ENCODE measurements at places on chromosomes 2 and 18.

DNA sequence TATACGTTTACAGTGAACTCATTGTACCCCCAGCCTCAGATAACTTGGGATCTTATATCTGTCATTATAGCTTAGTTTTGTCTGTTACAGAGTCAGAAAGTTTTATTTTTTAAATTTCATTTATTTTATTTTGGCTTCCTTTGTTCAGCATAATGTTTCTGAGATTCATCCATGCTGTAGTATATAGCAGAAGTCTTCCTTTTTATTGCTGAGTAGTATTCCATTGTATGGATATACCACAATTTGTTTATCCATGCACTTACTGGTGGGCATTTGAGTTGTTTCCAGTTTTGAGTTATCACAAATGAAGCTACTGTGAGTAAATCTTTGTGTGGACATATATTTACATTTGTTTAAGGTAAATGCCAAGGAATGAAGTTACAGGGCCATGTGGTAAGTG is 122.3 kb downstream of the ADCYAP1 start:
- no peak for DNase-seq

GRCh38 chr2:201779901-201780673 is 646 bp downstream of the ALS2 start:
- no peak for DNase-seq

DNA sequence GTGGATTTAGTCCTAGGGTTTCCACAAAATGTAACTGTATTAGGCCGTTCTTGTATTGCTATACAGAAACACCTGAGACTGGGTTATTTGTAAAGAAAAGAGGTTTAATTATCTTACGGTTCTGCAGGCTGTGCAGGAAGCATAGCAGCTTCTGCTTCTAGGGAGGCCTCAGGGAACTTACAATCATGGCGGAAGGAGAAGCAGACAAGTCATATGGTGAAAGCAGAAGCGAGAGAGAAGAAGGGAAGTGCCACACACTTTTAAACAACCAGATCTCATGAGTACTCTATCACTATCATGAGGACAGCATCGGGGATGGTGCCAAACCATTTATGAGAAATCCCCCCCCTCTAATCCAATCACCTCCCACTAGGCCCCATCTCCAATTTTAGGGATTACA is 9.5 kb upstream of the CCDC68 start:
- DNase-seq = no peak

- no peak for DNase-seq
Observed at GRCh38 chr18:22914633-22915032, 18.5 kb upstream of the RBBP8 start.

DNA sequence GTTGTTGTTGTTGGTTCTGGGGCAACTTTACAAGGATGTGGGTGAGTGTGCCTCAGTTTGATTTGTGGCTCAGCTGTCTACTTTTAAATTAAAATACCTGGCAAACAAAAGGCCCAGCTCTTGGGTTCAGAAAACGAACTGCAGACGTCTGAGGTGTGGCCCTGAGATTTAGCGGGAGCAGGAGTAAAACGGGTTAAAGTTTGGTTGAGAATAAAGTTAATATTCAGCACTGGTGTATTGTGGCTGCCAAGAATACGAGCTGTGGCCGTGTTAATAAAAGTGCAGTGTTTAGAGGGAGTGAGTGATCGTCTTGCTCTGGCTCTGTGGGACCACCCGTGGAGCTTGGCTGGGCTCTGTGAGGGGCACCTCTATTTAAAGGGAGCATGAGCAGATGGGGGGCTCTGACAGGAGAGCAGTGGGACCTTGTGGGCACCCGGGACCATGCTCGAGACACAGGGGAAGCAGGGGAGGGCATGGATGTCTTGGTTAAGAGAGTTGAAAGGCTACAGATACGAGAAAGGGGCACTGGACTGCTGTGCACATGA is 80.3 kb downstream of the VAPA start:
- DNase-seq = no peak

DNA sequence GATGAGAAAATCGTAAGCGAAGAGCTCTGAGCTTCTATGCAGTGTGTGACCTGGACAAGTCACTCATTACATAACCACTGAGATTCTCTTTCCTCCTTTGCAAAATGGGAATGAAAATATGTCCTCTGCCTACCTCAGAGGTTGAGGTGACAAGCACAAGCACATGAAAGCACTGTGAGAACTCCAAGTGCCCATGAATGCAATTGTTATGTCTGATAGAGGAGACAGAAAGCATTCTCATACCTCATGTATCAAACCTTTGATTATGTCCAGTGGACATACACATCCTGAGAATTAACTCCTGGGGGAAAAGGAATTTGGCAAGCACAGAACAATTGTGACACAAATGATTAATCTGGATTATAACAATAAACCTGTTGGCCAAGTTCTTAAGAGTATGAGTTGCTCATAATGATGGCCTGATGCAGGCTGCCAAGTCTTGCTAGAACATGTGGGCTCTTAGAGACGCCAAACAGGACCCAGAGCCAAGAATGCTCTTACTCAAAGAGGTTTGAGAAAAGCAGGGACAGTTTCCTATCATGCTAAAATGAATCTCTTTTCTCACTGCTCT is 8.5 kb upstream of the RMDN2 start:
- DNase-seq = peak; percentile 96

DNA sequence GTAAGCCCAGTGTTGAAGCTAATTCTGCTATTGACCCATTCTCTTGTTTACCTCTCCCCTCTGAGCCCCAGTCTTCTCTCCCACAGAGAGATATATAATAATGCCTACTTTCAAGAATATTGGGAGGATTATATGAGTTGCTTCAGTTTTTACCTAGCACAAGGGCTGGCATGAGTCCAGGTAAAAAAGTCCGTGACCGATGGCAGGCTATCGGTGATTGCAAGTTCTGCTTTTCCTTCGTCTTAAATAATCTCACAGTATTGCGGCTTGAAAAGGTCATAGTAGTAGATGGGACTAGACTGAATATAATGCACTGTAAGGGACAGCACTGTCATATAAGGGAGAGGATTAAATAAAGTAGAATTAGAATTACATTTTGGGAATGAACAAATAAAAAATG is 77.6 kb downstream of the KIF5C start:
- DNase-seq = no peak

DNA sequence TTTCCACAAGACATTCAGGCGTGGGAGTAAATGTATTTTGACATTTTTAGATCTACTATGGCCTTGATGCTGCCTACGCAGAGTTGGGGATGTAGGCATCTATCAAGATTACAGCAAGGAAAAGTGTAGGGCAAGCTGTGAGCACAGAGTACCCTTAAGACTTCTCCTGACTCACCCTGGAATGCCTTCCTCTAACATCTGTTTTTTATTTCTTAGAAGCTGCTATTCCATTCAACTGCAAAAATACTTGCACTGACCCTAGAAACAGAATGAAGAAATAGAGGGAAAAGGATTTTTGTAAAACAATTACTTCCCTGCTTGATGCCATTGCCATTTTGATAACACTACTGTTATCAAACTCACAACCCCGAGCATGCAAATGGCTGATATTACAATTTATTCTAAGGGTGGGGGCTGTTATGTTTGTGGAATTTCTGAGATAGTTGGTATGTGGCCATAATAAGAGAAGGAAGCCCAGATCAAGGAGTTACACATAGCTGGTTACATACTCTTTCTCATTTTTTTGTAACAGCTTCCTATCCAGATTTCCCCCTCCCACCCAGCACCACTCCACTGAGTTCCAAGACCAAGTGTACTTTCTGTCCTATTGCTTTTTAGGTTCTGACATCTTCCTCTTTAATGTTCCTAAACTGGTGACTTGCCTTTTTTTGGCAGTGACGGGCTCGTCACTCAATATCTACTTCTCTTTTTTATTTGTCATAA is 6.0 kb upstream of the ROCK1 start:
- peak; percentile 92 for DNase-seq

DNA sequence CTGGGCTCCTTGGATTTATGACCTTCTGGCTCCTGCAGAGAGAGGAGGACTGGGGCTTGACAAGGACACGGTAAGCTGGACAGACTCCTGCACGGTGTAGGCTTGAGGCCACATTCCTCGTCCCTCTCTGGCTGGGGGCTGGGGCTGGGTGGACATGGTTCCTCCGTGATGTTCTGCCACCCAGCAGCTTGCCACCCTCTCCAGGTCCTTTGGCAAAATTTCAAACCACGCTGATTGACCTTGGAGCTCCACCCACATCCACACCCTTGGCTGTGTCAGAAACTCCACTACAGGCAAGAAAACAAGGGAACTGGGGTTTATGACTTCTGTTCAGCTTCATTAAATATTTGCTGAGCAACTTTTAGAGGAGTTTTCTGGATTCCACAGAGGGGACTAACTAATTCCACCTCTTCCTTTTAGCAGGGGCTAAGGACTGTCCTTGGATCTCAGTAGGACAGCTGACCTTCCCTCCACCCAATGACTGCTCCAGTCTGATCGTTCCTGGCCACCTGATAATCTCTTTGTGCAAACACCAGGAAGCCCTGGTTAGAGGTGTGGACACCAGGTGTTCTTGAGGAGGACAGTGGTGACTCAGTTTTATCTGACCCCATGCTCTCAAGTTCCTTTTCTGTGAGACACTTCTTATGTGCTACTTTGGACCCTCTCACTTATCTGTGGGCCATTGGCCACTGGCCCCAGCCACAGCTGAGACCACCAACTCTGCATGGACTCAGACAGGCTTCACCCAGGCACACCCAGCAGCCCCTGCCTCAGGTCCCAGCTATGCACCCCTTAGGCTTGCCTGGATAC is 29.3 kb downstream of the GPR55 start:
- DNase-seq = no peak

DNA sequence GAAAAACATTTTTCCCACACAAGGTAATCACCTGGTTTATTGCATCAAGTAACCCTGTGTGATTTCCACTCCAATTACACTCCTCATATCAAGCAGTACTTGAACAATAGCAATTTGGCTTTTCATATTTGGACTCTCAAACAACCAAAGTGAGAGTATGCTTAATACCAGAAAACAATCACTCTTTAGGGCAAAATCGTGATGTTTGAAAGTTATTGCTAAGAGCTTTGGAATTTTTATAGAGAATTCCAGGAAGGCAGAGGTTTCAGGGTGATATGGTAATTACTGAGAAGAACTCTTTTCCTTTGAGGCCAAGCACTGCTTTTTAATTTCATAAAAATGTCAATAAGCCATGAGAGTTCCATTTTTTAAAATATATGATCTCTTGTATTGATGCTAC is 779.5 kb upstream of the LRRTM1 start:
- no peak for DNase-seq

GRCh38 chr2:240351826-240352426 is 83.5 kb upstream of the GPC1 start:
- no peak for DNase-seq

GRCh38 chr2:67393237-67393636 is 3.9 kb upstream of the ETAA1 start:
- peak; percentile 27 for DNase-seq

DNA sequence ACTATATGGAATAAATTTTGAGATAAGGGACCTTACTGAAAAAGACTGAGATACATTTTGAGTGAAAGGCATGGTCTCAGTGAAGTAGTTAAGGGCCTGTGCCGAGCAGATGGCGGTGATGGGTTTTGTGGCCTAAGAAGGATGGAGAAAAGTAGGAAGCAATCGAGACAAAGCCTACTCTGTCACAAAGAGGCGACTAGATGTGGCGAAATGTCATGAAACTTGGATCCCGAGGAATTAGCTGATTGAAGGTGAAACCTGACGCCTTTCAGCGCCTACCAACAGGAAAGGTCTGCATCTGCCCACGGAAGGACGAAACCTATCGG is 558 bp upstream of the CEP192 start:
- DNase-seq = no peak

DNA sequence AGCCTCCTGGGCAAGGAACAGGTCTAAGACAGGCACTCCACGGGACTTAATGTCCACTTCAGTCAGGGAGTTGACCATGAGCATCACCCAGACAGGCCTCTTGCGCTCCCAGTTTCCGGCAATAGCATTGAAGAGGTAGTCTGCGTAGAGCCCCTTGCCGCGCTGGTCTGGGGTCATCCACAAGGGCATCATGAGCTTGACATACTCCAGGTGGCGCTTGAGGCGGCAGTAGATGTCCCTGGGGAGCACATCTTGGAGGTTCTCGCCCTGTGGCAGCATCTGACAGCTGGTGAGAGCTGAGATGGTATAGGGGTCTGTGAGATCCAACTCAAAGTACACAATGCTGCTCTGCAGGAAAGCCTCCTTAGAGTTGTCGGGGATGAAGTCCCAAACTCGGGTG is 10.6 kb downstream of the TRABD2A start:
- no peak for DNase-seq

GRCh38 chr18:22536558-22536957 is 118.8 kb upstream of the CTAGE1 start:
- no peak for DNase-seq

DNA sequence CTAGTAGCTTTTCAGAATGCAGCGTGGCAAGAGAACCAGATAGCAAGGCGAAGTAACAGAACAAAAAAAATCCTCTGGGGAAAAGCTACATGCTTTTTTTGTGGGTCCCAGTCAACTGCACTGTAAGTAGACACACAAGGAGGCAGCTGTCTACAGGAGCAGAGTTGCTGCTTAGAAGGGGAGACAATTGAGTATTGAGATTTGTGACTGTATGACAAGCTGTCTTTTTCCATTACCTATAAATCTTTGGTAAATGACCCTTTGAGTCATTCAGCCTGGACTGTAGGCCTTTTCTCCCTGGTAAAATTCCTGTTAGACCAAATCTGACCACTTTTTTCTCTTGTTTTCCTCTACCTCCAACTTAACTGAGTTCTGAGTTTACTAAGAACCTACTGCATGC is 144.1 kb upstream of the FOSL2 start:
- no peak for DNase-seq

GRCh38 chr2:6168485-6168884 is 476.3 kb downstream of the SOX11 start:
- DNase-seq = no peak

DNA sequence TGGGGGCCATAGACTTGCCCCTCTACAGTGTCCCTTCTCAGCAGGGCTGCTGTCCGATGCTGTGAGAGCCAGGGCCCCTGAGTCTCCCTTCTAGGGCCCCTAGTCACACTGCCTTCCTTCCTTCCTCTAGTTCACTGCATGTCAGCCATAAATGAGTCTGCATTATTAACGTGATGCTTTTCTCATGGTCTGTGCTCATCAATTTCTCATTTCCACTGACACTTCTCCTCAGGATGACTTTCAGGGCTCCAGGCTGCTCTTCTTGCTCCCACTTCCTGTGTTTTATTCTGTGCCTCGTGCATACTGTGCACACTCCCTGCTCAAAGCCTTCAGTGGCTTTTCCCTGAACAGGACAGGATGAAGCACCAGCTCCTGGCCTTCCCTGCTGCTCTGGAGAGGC is 146.5 kb downstream of the FAM210A start:
- no peak for DNase-seq

GRCh38 chr2:222671259-222672067 is at the start of gene MOGAT1:
TSS of gene MOGAT1 (plus strand) at chr2:222671658. CDS start at chr2:222671786, 128 bp downstream.
- DNase-seq = no peak

Measured in IMR-90 (cell line).